AG04450 (cell line): ENCODE measurements at places on chromosomes 7 and 10. TPM values are rescaled to one million over a fixed set of nuclear protein-coding genes. Genes with fewer than 3 reads are reported as not detected.

- DNase-seq, result no peak
Observed at GRCh38 chr10:46557319-46558121, 1.1 kb upstream of the GPRIN2 start.

DNA sequence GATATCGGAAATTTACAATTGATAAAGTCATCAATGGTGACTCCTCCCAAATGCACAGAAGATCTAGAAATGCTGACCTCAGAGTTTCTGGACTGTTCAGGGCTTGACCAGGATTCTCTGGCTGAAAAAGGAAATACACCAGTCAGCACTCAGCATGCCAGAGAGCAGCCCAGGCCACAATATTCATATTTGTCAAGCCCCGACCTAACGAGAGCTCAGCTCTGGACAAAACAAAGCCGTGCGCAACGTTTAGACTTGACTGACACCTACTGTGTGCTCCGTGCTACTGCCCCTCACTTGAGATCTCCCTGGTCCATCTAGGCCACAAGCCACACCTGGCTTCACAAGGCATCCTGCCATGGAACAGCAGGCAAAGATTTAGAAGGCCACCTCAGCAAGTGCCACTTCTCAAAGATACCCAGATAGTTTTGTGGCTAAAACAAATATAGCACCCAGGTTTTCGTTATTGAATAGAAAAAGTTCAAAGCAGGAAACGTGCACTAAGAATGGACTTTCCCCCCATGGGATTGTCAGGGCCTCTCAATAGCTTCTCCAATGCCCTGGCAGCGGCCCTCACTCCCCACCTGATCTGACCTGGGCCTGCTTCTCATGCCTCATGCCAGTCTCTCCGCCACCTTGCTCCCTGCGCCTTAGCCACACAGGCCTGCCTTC lies 218.3 kb downstream of the FAM107B start:
- DNase-seq, result no peak

Gene GTF2IRD1
- polyA plus RNA-seq, result 23.5 and 27.3 TPM in 2 replicates

- no peak for DNase-seq
Observed at GRCh38 chr7:22672846-22673680, 53.9 kb upstream of the IL6 start.

- DNase-seq, result no peak
Observed at GRCh38 chr7:116771640-116772039, 90.7 kb upstream of the CAPZA2 start.

GRCh38 chr7:139648941-139649425 lies 125.5 kb downstream of the CLEC2L start:
- no peak for DNase-seq
